Activated CD4-positive, alpha-beta T cell treated with anti-CD3 and anti-CD28 coated beads, Interleukin-2, amount 50 U/mL, for 1 hour (primary cell): ENCODE measurements at places on chromosomes 1 and 21.

DNA sequence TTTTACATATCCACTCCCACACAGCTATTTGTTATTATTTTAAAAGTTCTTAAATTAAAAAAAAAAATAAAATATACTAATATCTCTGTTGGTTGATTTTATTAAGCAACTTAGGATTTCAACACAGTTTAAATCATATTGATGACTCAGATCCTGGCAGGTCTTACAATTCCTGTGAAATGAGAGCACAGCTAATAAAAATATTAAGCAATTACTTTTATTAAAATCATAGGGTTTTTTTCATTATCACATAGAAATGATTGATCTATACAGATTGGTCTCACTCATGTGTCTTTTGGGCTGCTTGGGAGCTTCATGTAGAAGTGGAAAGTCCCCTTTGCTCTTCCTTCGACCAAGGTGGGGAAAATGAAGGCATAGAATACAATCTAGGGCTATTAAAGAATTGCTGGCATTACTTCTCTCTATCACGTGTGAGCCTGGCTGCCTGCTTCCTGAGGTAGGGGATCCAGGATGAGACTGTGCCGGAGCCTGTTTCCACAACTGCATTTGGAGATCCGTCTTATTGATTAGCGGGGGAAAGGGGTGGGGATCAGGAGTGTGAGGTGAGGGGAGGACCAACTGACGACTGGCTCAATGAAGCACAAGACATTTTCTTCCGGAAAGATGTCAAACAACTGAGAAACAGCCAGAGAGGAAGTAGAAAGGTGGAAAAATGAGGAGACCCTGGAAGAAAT is 858.0 kb downstream of the USP25 start:
- DNase-seq, result no peak

GRCh38 chr1:203057911-203058675 is 27.7 kb downstream of the MYOG start:
- no peak for DNase-seq

DNA sequence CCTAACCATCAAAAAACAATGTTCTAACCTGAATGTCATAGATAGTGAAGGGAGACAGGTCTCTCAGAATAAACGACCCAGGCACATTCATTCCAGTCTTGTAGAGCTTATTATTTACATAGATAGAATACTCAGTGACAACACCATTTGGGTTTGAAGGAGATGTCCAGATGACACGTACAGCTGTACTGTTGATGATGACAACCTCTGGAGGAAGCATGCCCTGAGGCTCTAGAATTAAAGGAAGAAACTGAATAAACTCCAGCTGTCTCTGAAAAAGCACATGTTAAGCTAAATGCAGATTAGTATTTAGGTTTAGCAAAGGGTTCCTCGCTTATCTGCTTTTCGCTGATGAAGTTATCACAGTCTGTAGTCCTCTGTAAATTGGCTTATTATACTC is 277.2 kb downstream of the KCTD3 start:
- DNase-seq, result no peak

DNA sequence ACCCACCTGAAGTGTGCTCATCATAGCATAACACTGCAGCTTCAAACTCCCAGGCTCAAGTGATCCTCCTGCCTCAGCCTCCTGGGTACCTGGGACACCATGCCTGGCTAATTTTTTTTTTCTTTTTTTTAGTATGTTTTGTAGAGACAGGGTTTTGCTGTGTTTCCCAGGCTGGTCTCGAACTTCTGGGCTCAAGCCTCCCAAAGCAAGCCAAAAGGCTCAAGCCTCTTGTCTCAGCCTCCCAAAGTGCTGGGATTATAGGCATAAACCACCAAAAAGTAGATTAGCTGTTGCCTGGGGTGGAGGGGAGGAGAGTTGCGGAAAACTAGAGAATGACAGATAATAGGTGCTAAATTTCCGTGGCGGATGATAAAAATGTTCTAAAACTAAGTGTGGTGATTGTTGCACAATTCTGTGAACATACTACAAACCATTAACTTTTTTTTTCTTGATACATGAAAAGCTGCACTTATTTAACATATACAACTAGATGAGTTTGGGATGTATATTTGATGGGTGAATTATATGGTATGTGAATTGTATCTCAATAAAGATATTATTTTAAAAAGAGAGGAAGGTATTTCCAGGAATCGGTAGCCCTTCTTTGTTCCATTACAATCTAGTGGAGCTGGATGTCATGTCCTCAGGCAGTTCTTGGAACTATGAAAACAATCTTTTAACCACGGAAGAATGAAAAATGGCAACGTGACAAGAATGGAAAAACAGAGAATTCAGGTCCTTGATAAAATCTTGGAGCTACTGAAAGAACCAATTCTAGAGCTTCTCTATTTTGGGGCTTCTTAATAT is 27.3 kb upstream of the MED18 start:
- no peak for DNase-seq

GRCh38 chr1:210262167-210262896 is 29.7 kb downstream of the SERTAD4 start:
- no peak for DNase-seq

- DNase-seq, result peak; percentile 42
Observed at GRCh38 chr1:155051777-155052398, 772 bp downstream of the ADAM15 start.

GRCh38 chr1:179706339-179706941 is 36.7 kb upstream of the FAM163A start:
- peak; percentile 61 for DNase-seq
